Caudate nucleus (tissue), 63 donors: ENCODE measurements at places on chromosomes 2 and 18.
A peak's percentile ranks its signal among the peaks of the same experiment; 100 is the strongest.

- DNase-seq: no peak
Measured at GRCh38 chr2:7774481-7774880, 857.3 kb downstream of the RNF144A start.

DNA sequence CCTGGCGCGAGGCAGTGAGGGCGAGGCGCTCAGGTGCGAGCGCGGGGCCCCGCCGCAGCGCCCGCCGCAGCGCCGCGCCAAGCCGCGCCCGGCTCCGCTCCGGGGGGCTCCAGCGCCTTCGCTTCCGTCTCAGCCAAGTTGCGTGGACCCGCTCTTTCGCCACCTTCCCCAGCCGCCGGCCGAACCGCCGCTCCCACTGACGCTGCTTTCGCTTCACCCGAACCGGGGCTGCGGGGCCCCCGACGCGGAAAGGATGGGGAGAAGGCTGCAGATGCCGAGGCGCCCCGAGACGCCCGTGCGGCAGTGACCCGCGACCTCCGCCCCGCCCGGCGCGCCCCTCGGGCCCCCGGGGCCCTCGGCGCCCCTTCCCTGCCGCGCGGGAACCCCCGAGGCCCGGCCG, 328 bp upstream of the INHBB start:
- no peak for DNase-seq

DNA sequence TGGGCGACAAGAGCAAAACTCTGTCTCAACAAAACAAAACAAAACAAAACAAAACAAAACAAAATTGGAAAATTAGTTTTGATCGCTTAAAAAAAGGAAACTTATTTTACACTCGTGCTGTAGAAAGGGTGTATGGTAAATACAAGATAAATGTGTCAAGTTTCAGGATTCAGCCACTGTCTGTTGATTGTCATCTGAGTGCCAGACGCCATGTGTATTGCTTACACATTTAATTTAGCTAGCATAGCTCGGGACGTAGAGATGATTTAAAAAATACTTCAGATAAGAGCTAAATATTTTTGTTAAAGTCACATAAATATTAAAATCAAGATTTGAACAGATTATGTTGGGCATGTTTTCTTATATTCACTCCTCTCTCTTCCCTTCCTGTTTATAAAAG, 568.1 kb upstream of the ZNF804A start:
- no peak for DNase-seq

DNA sequence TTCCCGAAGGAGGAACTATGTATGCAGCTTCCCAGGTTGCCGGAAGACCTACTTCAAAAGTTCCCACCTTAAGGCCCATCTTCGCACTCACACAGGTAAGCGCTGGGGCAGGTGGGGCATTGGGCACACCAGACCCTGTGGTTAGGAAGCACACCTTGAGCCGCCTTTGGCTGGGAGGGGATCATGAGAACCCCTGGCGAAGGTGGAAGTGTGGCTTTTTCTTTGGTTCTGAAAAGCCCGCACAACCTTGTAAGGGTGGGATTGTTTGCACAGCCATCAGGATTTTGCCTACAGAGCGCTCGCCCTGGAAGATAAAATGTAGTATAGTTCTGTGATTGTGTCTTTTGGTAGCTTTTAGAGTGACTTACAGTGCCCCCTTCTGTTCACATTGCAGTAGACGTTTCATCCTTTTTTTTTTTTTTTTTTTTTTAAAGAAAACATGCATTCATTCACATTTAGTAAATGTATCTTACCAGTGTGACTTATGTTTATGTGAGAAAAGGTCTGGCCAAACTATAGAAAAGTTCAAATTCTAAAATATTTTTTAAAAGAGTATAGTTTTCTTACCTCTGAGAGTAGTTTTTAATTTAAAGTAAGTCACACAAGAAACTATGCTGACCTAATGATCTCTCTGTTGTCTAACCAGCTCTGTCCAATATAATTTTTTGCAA, 5.3 kb downstream of the KLF11 start:
- DNase-seq: no peak

- DNase-seq: peak; percentile 80
Measured at GRCh38 chr2:48205137-48205798, 299.0 kb upstream of the FBXO11 start.
